ENCODE measurements at places on chromosomes 5 and 9.
A peak's percentile ranks its signal among the peaks of the same experiment; 100 is the strongest.

GRCh38 chr9:70639853-70640814 lies 225.7 kb upstream of the KLF9 start:
- peak; percentile 39 for DNase-seq

DNA sequence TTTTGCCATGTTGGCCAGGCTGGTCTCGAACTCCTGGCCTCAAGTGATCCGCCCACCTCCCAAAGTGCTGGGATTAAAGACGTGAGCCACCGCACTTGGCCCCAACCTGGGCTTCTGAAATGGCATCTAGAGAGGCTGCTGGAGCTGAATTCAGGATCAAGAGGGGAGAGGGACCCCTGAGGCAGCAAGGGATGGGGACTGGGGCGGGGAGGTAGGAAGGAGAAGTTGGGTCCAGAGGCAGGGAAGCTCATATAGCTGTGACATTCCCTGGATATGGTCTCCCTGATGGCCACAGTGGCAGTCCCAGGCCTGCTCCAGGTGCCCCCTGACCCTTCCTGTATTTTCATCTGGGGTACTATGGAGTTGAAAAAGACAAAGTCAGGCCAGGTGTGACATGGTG lies 12.1 kb downstream of the REEP2 start:
- no peak for DNase-seq

DNA sequence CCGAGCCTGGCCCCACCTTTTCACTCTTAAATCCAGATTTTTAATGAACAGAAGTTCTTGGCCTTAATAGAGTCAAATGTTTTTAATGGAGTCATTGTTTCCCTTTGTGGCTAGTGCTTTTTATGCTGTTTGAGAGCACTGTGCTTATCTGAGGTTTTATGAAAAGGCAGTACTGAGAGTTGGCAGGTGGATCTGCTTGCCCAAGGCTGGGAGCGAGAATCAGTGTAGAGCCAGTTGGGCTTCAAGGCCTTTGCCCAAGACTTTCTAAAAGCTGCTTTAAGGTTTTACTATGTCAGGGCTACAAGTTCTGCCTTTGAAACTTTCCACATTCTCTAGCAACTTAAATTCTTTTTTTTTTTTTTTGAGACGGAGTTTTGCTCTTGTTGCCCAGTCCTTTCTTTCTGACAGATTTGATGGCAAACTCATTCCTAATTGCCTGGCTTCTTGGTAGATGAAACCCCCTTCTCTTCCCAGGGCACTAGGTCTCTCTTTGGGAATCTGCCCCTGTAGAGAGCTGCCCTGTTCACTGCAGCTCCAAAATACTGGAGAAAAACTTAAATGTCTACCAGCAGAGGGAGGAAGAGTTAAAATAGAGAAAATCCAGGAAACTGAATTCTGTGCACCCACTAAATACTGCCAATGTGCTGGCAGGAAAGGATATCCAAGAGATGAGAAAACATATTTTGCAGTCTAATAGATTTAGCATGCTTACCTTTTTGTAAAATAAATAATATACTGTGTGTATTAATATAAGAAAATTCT lies 36.9 kb upstream of the CDK20 start:
- no peak for DNase-seq

GRCh38 chr9:22067196-22067595 lies 58.1 kb upstream of the CDKN2B start:
- DNase-seq, result no peak

GRCh38 chr9:135183069-135183468 lies 95.6 kb downstream of the OLFM1 start:
- DNase-seq, result no peak

- no peak for DNase-seq
Observed at GRCh38 chr5:152477536-152477935, 72.5 kb upstream of the NMUR2 start.

DNA sequence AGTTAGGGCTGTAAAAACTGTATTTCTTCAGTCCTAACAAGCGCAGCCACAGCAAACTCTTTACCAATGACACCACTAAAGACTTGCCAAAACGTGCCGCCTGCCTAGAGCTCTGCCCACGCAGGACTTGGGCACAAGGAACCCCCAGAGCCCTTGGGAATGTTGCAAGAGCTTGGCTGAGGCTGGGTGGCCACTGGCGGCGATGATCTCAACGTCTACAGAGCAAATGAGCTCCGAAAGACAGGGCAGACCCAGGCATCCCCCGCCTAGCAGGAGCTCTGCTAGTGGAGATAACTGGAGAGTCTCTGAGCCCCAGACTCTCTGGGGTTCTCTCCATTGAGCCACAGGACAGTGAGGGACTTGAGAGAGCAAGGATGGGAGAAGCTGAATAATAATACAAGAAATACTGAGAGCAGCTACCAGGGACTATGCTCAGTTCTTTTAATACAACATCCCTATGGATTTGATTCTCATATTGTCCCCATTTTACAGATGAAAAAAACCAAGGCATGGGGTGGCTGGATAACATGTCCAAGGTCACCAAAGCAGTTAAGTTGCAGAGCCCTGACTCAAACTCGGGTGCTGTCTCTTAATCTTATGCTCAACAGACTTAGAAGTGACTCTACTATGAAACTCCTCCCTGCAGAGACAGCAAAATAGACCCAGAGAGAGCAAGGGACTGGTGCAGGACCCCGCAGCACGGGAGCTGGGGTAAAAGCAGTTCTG lies 32.5 kb downstream of the SHB start:
- no peak for DNase-seq

GRCh38 chr9:117827456-117827855 lies 123.3 kb downstream of the TLR4 start:
- no peak for DNase-seq
